CD4-positive, CD25-positive, alpha-beta regulatory T cell (primary cell): ENCODE measurements at places on chromosomes 1 and 21. TPM values are rescaled to one million over a fixed set of nuclear protein-coding genes. Genes with fewer than 3 reads are reported as not detected.

- peak; percentile 52 for DNase-seq
- H3K27me3 ChIP-seq, result no peaks in the 10 kb centered on the region
- peak overlapping the region; percentile 39 for H3K27ac ChIP-seq
- peak overlapping the region; percentile 71 for H3K4me3 ChIP-seq
- H3K4me1 ChIP-seq, result peaks cover 20% of the 10 kb centered on the region
- no peaks in the 10 kb centered on the region for H3K36me3 ChIP-seq
Observed at GRCh38 chr21:29195981-29196669, 65.7 kb downstream of the MAP3K7CL start.

DNA sequence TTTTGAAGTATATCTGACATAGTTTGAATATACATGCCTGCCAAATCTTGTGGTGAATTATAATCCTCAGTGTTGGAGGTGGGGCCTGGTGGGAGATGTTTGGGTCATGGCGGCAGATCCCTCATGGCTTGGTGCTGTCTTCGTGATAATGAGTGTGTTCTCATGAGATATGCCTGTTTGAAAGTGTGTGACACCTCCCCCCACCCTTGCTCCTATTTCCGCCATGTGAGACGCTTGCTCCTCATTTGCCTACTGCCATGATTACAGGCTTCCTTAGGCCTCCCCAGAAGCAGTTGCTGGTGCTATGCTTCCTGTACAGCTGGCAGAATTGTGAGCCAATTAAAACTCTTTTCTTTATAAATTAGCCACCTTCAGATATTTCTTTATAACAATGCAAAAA lies 436.6 kb upstream of the BEND5 start:
- H3K36me3 ChIP-seq, result no peaks in the 10 kb centered on the region
- no peaks in the 10 kb centered on the region for H3K4me1 ChIP-seq
- H3K27me3 ChIP-seq, result no peaks in the 10 kb centered on the region

Gene S100B
- not detected for total RNA-seq

- no peak overlapping the region for H3K27ac ChIP-seq
- no peaks in the 10 kb centered on the region for H3K36me3 ChIP-seq
- no peaks in the 10 kb centered on the region for H3K4me1 ChIP-seq
- H3K27me3 ChIP-seq, result no peaks in the 10 kb centered on the region
Observed at GRCh38 chr1:70504821-70505193, 93.7 kb downstream of the CTH start.

Gene SYT2
- total RNA-seq, result not detected

- no peak overlapping the region for H3K27ac ChIP-seq
- no peaks in the 10 kb centered on the region for H3K4me1 ChIP-seq
- DNase-seq, result peak; percentile 71
- H3K4me3 ChIP-seq, result no peak overlapping the region
- no peaks in the 10 kb centered on the region for H3K36me3 ChIP-seq
Observed at GRCh38 chr1:157090196-157090647, 9.4 kb downstream of the ETV3L start.

DNA sequence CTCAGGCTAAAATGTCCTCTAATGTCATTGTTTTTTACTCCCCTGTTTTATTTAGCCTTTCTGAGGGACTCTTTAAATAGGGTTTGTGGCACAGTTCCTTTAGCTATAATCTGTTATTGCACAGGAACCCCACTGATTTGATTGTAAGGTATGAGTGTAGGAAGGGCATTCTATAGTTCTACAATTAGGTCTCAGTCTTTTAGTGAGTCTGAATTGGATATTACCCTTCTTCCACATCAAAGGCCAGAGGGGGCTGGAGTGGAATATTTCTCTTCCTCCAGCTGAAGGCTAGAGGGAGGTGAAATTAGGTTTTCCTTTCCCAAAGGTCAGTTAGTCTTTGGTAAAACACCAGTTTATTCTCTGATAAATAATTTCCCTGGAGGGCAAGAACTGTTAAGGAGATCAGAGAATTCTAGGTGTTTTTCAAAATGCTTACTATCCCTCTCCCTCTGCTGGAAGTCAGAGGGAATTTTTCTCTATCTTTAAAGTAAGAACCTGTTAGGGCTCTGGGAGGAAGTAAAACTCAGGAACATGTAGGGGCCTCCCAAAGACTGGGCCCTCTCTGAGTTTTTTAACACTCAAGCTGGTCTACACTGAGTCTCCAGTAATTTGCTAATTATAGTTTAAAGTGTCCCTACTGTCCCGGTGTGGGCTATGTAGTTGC lies 176.3 kb upstream of the ZNHIT6 start:
- no peaks in the 10 kb centered on the region for H3K36me3 ChIP-seq
- H3K27ac ChIP-seq, result no peak overlapping the region
- no peaks in the 10 kb centered on the region for H3K4me1 ChIP-seq
- DNase-seq, result no peak
- no peak overlapping the region for H3K4me3 ChIP-seq
- no peaks in the 10 kb centered on the region for H3K27me3 ChIP-seq

Gene CHD1L
- 25.3 TPM for total RNA-seq

DNA sequence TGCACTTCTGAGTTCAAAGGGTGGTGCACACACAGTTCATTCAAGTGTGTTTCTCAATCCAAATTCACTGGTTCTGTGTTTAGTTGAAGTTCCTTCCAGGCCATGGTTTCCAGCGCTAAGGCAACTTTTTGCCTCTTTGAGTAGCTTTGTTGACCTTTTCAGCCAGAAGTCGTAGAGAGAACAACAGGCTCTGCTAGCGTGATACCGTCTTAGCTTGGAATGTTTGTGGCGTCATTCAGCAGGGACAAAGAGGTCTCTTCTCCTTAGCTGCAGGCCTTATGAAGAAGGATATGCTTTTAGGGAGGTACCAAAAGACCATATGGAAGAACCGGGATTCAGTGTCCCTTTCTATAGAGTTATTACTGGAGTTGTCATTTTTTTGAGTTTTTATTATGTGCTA lies 65.7 kb downstream of the CNIH3 start:
- no peak for DNase-seq
- H3K27me3 ChIP-seq, result no peaks in the 10 kb centered on the region
- H3K4me1 ChIP-seq, result no peaks in the 10 kb centered on the region
- H3K4me3 ChIP-seq, result no peak overlapping the region
- H3K27ac ChIP-seq, result no peak overlapping the region

Gene EDN2
- total RNA-seq, result 0.52 TPM

Gene LYPD8
- not detected for total RNA-seq

DNA sequence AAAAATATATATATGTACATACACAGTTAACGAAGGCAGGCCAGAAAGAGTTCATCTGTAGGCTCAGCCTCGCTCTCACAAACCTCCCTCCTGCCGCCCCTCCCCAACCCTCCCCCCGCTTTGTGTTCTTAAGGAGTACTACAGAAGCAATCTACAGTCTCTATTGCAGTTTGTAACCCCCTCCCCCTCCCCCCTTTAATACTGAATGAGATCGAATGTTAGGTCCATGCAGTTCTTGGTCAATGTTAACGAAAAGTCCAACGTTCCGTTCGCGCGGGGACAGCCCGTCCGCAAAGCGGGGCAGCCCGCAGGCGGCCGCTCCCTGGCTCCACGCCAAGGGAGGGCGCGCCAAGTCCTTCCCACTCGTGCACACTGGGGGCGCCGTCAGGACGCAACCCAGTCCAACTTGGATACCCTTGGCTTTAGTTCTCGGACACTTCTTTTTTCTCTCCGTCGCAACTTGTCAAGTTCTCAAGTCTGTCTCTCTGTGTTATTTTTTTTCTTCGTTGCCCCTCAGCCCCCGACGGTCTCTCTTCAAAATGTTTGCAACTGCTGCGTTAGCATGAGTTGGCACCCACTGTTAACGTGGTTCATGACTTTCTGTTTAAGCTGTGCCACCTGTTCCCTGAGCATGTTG lies 2.2 kb downstream of the JUN start:
- H3K27me3 ChIP-seq, result no peaks in the 10 kb centered on the region
- H3K4me1 ChIP-seq, result peaks cover 32% of the 10 kb centered on the region
- no peaks in the 10 kb centered on the region for H3K36me3 ChIP-seq
- peak; percentile 42 for DNase-seq
- peak overlapping the region; percentile 99 for H3K27ac ChIP-seq

Gene SERPINC1
- total RNA-seq, result not detected
